Bladder microvascular endothelial cell (primary cell): ENCODE measurements at places on chromosomes 3 and 15. TPM values are rescaled to one million over a fixed set of nuclear protein-coding genes. Genes with fewer than 3 reads are reported as not detected.

The IQGAP1 gene
- 268 and 407 TPM in 2 replicates for total RNA-seq

The CORO2B gene
- total RNA-seq = 0.32 and 2.1 TPM in 2 replicates

The GOLGA6L7 gene
- total RNA-seq = not detected in 2 replicates

The KBTBD12 gene
- total RNA-seq = not detected in 2 replicates

The AP4E1 gene
- total RNA-seq = 6.0 and 12.7 TPM in 2 replicates

The UMPS gene
- 29.0 and 39.0 TPM in 2 replicates for total RNA-seq

The DUOX1 gene
- not detected in 2 replicates for total RNA-seq

The IL17RD gene
- total RNA-seq = 0.25 and 0.49 TPM in 2 replicates

The HGD gene
- 0.25 and 0.49 TPM in 2 replicates for total RNA-seq

The CLEC3B gene
- total RNA-seq = 0.49 and 0.57 TPM in 2 replicates

The CCDC54 gene
- not detected in 2 replicates for total RNA-seq

The ZNF662 gene
- 0.81 and 3.3 TPM in 2 replicates for total RNA-seq

The NCKIPSD gene
- total RNA-seq = 4.7 and 7.9 TPM in 2 replicates

The ALG1L2 gene
- 0.49 TPM in 1 of 2 replicates, not detected in the other for total RNA-seq

The ANKRD63 gene
- not detected in 2 replicates for total RNA-seq

The IL1RAP gene
- 3.9 and 8.1 TPM in 2 replicates for total RNA-seq

The TUBGCP4 gene
- 7.0 and 12.5 TPM in 2 replicates for total RNA-seq

The DGKG gene
- 0.16 and 0.94 TPM in 2 replicates for total RNA-seq

The RCCD1 gene
- total RNA-seq = 7.3 and 8.6 TPM in 2 replicates

The CPNE9 gene
- total RNA-seq = not detected in 2 replicates

The SYNPR gene
- not detected in 2 replicates for total RNA-seq

The COL8A1 gene
- total RNA-seq = 86.8 and 462 TPM in 2 replicates

The WDR93 gene
- total RNA-seq = under 0.01 TPM in 1 of 2 replicates, not detected in the other

The FBLN2 gene
- total RNA-seq = 1.6 and 13.8 TPM in 2 replicates

The C2CD4A gene
- total RNA-seq = under 0.01 and 1.3 TPM in 2 replicates

The PDHB gene
- 61.0 and 82.4 TPM in 2 replicates for total RNA-seq

The REC114 gene
- not detected in 2 replicates for total RNA-seq

The CLDND1 gene
- 76.4 and 152 TPM in 2 replicates for total RNA-seq

The TM4SF18 gene
- 248 and 498 TPM in 2 replicates for total RNA-seq

The MCTP2 gene
- total RNA-seq = 0.32 and 13.4 TPM in 2 replicates

The TF gene
- total RNA-seq = 0.19 TPM in 1 of 2 replicates, not detected in the other

The EHHADH gene
- total RNA-seq = 3.6 and 4.3 TPM in 2 replicates

The LTK gene
- total RNA-seq = under 0.01 and 0.06 TPM in 2 replicates

The UCN2 gene
- not detected in 2 replicates for total RNA-seq

The DLL4 gene
- total RNA-seq = 47.4 and 116 TPM in 2 replicates

The FOXB1 gene
- total RNA-seq = not detected in 2 replicates

The NAA80 gene
- 1.9 and 2.8 TPM in 2 replicates for total RNA-seq

The SERINC4 gene
- total RNA-seq = not detected in 2 replicates

The ACP3 gene
- total RNA-seq = not detected in 2 replicates

The GOLGA8J gene
- total RNA-seq = 0.13 TPM in 1 of 2 replicates, not detected in the other

The MAGEF1 gene
- total RNA-seq = 5.3 and 10.1 TPM in 2 replicates

The SUMF1 gene
- total RNA-seq = 51.2 and 84.8 TPM in 2 replicates

The SELENOT gene
- total RNA-seq = 40.0 and 190 TPM in 2 replicates

The ZCWPW2 gene
- total RNA-seq = 0.13 TPM in 1 of 2 replicates, not detected in the other

The ACAN gene
- 0.25 and 8.9 TPM in 2 replicates for total RNA-seq

The GYG1 gene
- total RNA-seq = 29.3 and 44.7 TPM in 2 replicates

The MYLK gene
- 125 and 127 TPM in 2 replicates for total RNA-seq

The SCAPER gene
- 5.7 and 9.3 TPM in 2 replicates for total RNA-seq

The OR5K2 gene
- not detected in 2 replicates for total RNA-seq

The FES gene
- total RNA-seq = 57.5 and 97.1 TPM in 2 replicates

The LNP1 gene
- 0.81 and 1.1 TPM in 2 replicates for total RNA-seq

The TPRG1 gene
- total RNA-seq = not detected in 2 replicates

The CPNE4 gene
- total RNA-seq = not detected in 2 replicates
